ENCODE measurements at places on chromosomes 16 and 17. TPM values are rescaled to one million over a fixed set of nuclear protein-coding genes. Genes with fewer than 3 reads are reported as not detected.

ZFP90 gene
- 11.9 TPM for polyA plus RNA-seq

CNTNAP1 gene
- polyA plus RNA-seq, result 4.9 TPM

KRT14 gene
- polyA plus RNA-seq, result not detected

KRTAP4-3 gene
- polyA plus RNA-seq, result not detected

SLC5A11 gene
- 0.84 TPM for polyA plus RNA-seq

FBXL16 gene
- polyA plus RNA-seq, result 1.5 TPM

GPRC5C gene
- polyA plus RNA-seq, result 4.3 TPM

TBC1D3 gene
- polyA plus RNA-seq, result not detected

TPSD1 gene
- polyA plus RNA-seq, result not detected

TP53TG3B gene
- polyA plus RNA-seq, result not detected

YPEL2 gene
- 24.0 TPM for polyA plus RNA-seq

METTL23 gene
- polyA plus RNA-seq, result 68.1 TPM

CD7 gene
- 1.3 TPM for polyA plus RNA-seq

ZFHX3 gene
- polyA plus RNA-seq, result 0.49 TPM

KRT20 gene
- polyA plus RNA-seq, result not detected

PTGES3L gene
- polyA plus RNA-seq, result 0.59 TPM

HOXB1 gene
- not detected for polyA plus RNA-seq

GRCh38 chr17:49555495-49556222, 20.0 kb upstream of the NXPH3 start:
- no peak for DNase-seq

GRCh38 chr17:40360091-40360490, 4.4 kb downstream of the GJD3 start:
- DNase-seq, result peak; percentile 18

DNA sequence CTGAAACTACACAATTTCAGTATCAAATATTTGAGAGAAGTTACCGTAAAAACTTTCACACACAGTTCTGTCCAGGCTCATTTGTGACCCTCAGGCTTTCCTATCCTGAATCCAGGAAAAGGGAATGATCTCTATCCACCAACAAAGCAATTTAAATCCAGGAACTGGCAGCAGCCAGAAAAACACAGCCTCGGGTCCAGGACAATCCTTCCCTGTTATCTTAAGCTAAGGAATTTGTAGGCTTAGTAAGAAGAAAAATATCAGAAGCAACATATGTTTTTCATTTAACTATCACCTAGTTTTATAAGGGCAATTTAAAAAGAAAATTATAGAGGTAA, 47.1 kb downstream of the TEX2 start:
- no peak for DNase-seq

DNA sequence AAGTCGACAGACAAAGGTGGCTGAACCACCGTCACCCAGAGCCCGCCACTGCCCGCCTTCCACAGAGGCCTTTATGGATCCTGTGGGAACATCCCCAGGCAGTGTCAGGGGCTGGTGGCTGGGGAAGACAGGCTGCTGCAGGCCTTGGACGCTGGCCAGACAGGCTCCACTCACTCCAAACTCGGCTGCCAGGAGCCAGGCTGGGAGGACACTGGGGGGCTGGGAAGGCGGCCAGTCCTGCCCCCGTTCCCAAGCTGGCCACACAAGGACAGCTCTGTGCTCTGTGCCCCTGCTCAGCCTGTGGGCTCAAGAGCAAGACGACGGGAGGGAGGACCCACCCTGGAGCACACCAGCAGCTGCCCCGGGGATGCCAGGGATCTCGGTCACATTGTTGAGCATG, 7.6 kb upstream of the LCAT start:
- no peak for DNase-seq

GRCh38 chr17:57954397-57955182, 622 bp downstream of the CUEDC1 start:
- no peak for DNase-seq

GRCh38 chr17:77306048-77306789, 165.4 kb downstream of the SEC14L1 start:
- DNase-seq, result no peak

GRCh38 chr17:61389670-61390478, 9.8 kb upstream of the TBX2 start:
- DNase-seq, result peak; percentile 58

DNA sequence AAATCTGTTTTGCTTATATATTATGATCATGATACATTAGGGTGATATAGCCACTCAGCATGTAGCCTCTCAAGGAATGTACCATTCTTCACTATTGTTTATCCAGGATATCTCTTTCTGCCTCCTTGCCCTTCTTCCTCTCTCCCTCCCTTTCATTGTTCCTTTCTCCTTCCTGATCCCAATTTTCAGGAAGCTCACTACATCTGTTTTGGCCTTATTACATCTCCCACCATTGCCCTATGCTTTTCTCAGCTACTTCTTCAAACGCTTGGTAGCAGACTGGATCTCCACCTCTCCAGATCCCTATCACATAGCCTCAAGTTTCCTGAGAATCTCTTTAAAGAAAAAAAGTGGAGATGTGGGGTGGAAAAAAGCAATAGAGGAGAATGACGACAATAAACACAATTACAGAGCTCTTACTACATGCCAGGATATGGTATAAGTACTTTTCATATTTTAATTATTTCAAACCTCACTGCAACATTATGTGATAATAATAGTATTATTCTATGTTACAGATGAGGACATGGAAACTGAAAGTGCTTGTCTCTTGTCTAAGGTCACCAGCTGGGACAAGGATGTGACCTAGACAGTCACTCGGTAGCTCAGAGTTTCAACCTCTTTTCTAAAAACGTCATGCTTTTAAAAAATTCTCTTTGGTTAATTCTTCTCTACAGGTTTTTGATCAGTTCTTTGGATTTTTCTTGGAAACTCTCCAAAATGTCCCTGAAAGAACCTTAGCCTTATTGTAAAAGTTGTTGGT, 959.1 kb downstream of the CDH11 start:
- no peak for DNase-seq

GRCh38 chr16:87048038-87048729, 269.0 kb downstream of the C16orf95 start:
- no peak for DNase-seq

- DNase-seq, result no peak
These were observed 132.0 kb downstream of the MRTFB start for GRCh38 chr16:14203166-14203565.

DNA sequence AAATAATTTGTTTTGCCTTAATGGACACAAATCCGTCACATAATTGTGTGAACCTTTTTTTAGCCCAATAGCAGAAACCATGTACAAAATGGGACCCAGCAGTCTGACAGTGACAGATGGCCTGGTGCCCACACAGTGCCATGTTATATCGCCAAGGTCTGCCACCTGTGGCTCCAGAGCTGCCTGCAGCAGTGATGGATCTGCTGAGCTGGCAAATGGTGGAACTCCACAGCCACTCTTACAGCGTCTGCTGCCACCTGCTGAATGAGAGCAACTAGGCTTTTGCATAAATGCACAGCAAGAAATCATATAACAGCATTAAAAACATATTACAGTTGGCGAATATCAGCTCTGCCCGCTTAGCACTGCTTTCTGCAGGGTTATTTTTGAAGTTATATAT, 59.4 kb downstream of the NUP93 start:
- DNase-seq, result no peak

DNA sequence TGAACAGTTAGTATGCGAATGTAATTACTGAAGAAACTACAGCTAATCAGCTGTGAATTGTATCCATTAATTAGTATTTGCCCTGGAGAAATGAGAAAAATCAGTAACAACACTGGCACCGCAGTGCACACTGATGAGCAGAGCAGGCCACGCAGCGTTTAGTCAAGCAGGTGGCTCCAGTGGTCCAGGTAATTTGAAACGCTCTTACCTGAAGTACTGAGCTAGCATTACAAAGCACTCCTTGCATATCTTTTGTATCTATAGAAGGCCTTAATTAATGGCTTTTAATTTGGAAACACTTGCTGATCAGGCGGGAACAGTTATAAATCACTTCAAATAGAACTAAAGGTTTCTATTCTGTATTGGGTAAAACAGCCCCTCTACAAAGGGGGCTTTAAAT, 76.4 kb downstream of the TOX3 start:
- no peak for DNase-seq

- DNase-seq, result no peak
These were observed 44.1 kb downstream of the CCDC42 start for GRCh38 chr17:8700546-8700945.

DNA sequence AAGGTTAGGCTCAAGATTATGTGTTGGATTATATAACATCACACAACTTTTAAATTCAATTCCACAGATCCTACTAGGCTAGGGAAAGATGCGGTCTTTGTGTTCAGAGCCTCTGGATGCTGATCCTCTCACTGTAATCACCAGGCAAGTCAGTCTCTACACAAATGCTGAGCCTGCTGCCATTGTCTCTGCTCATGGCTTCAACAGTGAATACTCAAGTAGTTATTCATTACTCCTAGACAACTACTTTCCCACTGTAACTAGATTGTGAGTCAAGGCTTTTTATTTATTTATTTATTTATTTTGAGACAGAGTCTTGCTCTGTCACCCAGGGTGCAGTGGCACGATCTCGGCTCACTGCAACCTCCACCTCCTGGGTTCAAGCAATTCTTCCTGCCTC, 15.8 kb upstream of the NDUFAB1 start:
- no peak for DNase-seq

DNA sequence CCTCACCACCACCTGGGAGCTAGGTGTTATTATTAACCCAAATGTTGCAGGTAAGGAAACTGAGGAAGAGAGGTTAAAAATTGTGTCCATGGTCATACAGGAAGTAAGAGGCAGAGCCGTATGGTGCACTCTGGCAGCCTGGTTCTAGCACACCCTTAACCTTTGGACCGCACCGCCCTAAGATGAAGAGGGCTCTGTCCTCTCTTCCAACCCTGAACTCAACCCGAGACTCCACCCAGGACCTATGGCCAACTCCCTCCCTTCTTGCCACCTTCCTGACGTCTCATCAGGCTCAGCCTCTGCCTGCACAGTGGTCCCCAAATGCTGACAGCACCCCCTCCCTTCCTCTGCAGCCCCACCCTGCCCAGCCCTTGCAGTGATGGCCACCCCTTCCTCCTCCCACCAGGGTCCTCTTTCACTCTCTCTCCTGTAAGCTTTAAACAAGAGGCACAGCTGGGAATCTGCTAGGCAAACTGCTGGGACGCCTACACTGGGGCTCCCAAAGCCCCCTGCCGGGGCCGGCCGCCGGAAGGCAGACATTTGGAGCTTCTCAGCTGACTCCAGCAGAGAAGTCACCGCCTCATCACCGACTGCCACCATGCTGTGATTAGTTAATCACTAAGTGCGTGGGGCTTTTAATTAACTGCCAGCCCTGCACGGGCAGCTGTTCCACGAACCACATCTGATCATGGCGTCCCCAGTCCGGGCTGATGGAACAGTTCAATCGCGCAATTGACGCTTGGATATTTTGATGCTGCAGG, 16.7 kb upstream of the C16orf78 start:
- DNase-seq, result no peak

GRCh38 chr17:56777859-56778258, 55.9 kb downstream of the C17orf67 start:
- DNase-seq, result no peak

DNA sequence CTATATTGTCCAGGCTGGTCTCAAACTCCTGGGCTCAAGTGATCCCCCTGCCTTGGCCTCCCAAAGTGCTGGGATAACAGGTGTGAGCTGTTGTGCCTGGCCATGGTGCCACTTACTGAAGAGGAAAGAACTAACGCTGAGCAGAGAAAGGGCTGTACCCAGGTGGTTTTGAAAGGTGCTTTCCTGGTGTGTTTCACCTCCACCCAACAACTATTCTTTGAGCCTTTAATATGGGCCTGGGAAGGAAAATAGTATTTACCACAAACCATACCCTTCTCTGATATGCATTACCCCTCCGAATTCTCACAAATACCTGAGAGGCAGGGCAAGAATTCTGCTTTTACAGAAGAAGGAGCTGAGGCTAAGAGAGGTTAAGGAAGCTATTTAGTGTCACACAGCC, 24.8 kb downstream of the KPNA2 start:
- no peak for DNase-seq

DNA sequence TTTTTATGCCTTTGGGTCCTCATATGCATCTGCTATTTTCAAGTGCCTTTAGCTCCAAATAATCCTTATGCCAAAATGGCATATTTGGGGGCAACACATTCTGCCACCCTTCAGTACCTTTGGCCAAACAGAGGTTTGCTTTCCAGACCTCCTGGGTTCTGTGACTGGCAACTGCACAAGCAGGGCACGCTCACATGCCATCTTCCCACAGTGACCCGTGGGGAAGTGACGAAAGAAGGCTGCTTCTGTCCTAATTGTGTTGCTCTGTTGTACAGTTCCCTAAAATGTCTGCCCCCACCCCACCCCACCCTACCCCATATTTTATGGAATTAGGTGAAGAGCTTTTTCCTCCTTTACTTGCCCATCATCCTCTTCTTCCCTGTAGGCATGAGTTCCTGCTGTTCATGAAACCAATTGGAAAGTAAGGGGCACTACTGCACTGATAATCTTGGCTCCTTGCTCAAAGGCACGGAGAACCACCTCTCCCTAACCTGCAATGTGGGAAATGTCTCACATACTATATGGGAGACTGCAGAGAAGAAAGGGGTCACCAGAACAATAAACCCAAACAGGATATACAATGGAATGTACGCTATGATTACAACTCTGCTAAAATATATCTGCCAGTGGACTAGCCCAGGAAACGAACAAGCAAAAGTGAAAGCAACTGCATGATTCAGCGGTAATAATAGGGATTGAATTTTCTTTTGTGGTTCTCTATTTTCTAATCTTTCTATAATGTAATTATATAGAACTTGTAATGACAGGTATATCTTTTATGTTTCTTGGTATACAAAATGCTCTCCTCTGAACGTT, 3.3 kb upstream of the SLFN12L start:
- peak; percentile 70 for DNase-seq

DNA sequence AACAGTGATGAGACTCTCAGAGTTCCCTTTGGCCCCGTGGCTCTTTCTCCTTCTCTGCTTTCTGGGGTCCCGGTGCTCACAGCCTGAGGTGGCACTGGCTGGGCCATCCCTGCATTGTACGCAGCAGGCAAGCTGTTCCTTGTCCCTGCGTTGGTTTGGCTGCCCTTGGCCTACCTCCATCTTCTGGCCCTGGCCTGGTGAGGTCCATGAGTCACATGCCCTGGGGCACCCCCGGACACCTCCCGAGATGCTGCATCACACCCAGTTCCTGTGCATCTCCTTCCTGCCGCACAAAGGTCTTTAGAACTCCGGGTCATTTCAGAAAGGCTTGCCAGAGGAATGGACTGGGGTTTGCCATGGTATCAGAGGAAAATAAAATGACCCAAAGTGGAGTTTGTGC, 9.5 kb downstream of the SULT1A2 start:
- DNase-seq, result no peak

- DNase-seq, result no peak
These were observed 18.4 kb upstream of the UBE2I start for GRCh38 chr16:1290860-1291575.

DNA sequence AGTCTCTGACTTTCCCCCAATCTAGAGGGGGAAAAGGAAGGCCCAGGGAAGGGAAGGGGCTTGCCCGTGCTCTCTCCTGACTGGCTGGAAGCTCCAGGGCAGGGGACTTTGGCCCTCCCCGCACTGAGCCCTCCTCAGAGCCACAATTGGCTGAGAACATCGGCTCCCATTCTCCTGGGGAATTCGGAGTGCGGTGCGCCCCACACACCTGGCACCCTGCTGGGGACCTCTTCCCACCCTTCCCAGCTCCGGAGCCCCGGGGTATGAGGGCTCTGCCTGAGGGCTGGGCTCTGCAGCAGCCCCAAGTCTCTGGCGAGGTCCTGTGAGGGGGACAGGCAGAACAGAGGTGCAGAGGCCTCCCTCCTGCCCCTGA, 36.0 kb downstream of the PIMREG start:
- no peak for DNase-seq

GRCh38 chr17:44078412-44078811, 7.9 kb downstream of the G6PC3 start:
- no peak for DNase-seq

- no peak for DNase-seq
These were observed 100.2 kb upstream of the CDH11 start for GRCh38 chr16:65222049-65222448.

GRCh38 chr17:16419929-16420271, 4.5 kb downstream of the TRPV2 start:
- no peak for DNase-seq
